NCI-H2081 treated with DMSO at 0.1 percent for 48 hours (cell line): ENCODE measurements at places on chromosomes 2 and 18.

GRCh38 chr18:27921392-27921791 lies 255.5 kb downstream of the CDH2 start:
- no peak for DNase-seq

DNA sequence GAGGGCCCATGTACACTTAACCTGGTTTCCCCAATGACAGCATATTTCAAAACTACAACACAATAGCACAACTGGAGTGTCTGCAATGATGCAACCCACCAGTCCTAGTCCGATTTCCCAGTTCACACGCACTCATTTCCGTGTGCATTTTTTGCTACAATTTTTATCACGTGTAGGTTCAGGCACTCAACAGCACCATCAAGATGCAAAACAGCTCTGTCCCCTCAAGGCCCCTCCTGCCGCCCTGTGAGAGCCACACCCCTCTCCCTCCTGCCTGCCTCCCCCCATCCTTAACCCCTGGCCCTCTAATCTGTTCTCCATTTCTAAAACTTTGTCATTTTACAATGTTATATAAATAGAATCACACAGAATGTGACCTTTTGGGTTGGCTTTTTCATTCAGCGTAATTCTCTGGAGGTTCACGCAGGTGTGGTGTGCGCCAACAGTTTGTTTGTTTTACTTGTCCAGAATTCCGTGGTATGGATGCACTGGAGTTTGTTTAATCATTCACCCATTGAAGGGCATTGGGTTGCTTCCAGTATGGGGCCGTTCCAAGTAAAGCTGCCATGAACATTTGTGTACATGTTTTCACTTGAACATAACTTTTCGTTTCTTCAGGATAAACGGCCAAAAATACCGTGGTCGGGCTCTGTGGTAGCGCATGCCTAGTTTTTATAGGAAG lies 8.4 kb downstream of the KCNIP3 start:
- DNase-seq = no peak

- DNase-seq = no peak
Observed at GRCh38 chr2:128809259-128809636, 490.6 kb upstream of the HS6ST1 start.

- DNase-seq = no peak
Observed at GRCh38 chr2:175030380-175031271, 25.4 kb upstream of the CHN1 start.

DNA sequence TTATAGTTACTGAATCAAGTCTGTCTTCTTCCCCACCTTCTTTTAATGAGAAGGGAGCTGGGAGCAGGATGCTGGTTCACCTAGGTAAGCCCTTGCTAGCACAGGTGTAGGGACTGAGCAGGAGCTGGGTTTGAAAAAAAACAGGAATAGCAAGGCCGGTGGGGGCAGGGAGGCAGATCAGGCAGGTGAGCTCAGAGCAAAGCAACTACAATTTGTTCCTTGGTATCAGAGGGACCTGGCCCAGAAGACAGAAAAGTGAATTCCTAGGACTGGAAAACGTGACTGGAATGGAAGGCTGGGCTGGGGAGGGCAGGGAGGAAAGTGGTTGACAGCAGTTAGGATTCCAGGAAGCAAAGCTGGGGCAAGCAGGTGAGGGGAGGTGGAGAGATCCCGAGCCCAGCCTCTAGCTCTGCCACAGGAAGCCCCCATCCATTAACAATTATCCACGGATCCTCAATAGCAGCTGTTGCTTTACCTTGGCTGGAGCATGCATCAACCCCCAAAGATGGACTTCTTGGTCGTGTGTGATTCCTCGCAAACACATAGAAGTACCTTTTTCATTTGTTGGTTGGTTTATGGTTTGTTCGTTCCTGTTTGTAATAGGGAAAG lies 118.4 kb downstream of the LNPK start:
- no peak for DNase-seq

DNA sequence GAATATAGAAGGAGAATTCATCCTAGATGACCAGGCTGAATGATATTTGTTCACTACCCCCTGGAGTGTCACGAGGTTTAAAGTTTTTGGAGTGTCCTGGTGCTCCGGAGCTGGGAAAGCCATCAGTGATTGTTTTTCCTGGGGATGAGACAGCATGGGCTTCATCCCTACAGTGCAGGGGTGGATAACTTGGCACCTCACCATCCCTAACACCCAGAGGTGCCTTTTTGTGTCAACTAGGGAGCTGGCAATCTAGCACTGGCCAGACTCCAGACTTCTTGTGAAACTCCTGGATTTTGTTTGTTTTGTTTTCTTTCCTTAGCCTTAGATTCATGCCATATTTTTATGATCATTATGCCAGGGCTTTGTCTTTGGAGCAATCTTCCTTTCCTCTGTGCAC lies 164.8 kb downstream of the PRKCE start:
- DNase-seq = no peak

GRCh38 chr2:108553209-108553919 lies 19.1 kb downstream of the LIMS1 start:
- DNase-seq = no peak

DNA sequence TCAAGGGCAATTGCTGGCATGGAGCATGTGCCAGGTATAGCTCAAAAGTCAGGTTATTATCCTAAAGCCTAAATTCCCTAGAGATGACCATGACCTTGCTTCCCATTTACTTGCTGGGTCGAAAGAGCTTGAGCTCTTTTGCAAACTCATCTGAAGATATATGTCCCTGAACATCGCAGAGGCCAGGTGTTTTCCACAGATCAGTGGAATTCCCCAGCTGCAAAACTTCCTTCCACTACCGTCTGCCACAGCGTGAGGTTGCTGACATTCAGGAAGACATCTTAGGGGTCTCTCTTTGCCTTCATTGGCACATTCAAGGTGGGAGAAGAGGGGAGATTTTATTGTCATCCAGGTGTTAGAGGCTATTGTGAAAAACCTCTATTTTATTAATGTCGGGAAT lies 171.0 kb downstream of the MIB1 start:
- no peak for DNase-seq

DNA sequence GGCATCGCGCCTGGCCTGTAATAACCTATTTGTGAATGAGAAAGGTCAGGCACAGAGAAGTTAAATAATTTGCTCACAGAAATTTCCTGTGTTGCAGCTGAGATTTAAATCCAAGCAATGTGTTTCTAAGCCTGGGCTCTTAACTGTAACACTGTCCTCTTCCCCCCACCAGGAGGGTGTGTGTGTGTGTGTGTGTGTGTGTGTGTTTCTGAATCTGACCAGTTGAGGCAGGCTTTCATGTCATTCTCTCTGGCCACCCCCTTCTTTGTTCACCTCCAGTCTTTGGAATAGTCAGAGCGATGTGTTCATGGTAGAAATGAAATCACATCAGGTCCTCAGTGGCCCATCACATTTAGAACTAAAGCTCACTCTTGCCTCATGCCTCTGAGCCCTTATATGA lies 81.2 kb downstream of the NEDD4L start:
- DNase-seq = no peak

DNA sequence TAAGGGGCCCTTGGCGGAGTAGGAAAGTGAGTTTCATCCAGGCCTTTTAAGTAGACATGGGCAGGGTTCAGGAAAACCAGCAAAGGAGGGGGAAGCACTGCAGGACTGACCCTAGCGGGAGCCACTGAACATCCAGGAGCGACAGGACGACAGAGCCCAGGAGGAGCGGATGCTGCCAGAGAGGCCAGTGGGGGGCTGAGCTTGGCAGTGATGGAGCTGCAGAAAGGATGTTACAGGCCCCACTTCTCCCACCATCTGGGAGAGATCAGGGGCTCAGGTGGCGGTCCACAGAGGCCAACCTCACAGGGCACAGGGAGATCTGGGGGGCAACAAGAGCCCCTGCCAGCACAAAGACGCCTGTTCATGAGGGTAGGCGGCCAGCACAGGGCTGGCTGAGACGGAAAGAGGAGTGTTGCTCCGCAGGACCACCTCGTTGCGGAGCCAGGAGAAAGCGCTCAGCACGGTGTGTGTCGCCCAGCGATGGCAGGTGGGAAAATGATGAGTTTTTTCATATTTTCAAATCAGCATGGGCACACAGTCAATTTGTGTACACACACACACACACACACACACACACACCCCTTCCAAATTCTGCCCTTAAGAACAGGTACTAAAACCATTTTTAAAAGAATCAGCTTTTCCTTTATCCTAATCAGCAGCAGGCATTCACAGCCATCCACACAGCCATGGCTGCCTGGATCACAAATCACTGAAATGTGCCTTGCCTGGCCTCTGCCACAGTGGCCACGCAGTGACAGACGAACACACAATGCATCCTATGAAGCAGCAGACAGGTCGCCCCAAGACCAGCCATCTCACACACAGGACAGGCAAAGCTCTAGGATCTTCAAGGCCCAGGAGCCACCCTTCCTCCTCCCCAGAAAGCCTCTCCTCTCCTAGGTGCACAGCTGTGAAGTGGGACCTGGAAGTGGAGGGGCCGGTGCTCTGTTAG lies 63.2 kb downstream of the NDUFA10 start:
- DNase-seq = no peak

- no peak for DNase-seq
Observed at GRCh38 chr18:31741097-31741735, 19.5 kb downstream of the SLC25A52 start.

DNA sequence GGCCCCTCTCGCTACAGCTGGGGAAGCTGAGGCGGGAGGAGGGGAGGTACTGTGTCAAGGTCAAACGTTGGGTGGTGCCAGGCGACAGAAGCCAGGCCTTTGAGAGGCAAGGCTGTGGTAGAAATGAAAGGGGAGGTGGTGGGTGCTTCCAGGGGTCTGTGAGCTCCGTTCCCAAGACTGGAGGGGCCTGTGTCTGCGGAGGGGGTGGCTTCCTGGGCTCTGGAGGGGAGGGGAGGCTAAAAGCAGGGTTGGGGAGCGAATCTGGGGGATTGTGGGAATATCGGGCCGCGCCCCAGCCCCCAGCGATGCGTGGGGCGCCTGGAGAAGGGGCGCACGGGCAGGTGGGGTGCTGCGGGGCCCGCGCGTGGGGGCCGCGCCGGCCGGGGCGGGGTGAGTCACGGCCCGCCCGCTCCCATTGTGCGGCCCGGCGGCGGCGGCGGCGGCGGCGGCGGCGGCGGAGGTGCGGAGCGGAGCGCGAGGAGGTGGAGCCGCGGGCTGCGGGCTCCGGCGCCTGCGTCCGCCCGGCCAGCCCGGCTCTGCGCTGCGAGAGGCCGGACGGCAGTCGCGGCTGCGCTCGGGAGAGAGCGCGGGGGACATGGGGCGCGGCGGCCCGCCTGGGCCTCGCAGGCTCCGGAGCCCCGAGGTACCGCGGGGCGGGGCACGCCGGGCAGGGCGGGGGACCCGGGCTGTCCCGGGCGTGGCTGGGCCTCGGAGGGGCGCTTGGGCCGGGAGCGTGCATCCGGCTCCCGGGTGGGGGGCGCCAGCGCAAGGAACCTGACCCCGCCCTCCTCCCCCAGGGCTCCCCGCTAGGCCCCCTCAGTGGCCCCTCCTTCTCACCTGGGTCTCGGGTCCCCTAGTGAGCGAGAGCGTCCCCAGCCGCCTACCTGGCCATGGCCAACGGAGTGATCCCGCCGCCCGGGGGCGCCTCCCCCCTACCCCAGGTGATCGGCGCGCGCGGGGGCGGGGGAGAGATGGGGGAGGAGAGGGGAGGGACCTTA lies at the start of gene SLC4A3:
Gene SLC4A3 (plus strand): TSS at position 528 of the 998 bp plus-strand sequence. CDS start 363 bp downstream, at position 891.
- no peak for DNase-seq
